ENCODE measurements at places on chromosomes 4 and X.

- no peak for DNase-seq
These were observed at the start of gene SUPT20HL2 for GRCh38 chrX:24314019-24314635. Gene SUPT20HL2 (minus strand): TSS chrX:24314069. CDS start chrX:24313315, 754 bp downstream.

- DNase-seq = peak; percentile 39
These were observed 51.2 kb downstream of the TBL1X start for GRCh38 chrX:9515973-9516538.

DNA sequence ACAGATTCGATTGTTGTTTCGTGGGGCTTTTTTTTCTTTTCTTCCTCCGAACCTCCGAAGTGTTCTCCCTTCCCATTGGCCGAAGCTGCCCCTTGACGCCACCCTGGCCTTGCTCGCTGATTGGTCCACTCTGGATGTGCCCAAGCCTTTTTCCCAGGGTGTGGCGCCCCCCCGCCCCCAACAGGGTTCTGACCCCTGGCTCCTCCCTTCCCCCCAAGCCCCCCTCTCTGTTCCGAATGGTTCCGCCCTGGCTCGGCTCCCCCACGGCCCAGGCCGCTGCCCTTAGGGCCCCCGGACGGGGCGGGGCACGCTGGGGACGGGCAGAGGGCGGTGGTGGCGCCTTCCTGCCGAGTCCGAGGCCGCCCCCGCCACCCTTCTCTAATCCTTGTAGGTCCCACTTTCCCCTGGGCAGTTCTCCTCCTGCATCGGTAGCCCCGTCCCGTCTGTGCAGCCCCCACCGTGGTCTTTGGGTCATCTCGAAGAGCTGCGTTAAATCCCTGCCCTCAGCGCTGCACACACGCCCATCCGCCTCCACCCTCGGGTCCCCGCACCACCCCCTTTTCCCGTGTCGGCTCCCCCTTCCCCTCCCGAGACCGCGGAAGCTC lies 25.5 kb downstream of the UTP14A start:
- DNase-seq = peak; percentile 89

DNA sequence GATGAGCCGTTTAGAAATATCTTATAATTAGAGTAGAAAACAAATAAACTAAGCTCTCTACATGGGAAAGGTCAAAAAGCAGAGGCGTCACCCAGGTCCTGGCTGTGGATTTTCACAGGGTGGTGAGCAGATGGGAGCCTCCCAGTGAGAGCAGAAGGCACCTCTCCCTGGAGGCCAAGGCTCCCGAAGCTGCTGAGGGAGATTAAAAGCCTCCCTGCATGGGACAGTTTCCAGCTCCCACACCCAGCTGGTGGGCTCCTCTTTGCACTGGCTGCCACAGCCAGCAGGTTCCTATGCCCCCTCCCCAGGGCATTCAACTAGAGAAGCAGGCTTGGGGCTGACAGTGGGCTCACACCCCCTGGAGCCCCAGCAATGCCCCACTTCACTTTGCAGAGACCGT lies 55.2 kb upstream of the TBC1D9 start:
- DNase-seq = no peak

- no peak for DNase-seq
These were observed 107.0 kb upstream of the TLR2 start for GRCh38 chr4:153577053-153577452.

DNA sequence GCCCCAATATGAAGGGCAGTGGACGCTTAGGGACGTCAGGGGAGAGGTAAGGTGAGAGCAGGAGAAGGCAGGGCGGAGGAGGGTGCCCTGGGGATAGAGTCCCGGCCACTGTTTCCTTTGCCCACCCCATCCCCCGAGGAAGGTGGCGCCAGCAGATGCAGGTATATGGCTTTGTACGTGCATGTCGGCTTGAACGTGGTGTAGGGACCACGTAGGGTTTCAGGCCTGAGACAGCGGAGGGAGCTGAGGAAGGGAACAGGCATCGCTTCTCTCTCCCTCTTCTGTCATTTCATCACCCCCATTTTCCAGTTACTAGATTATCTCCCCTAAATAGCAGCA lies 97.9 kb downstream of the PHKA2 start:
- DNase-seq = no peak

GRCh38 chr4:127400731-127401346 lies 231.9 kb upstream of the INTU start:
- peak; percentile 51 for DNase-seq

- no peak for DNase-seq
These were observed 1419.8 kb downstream of the ADGRL3 start for GRCh38 chr4:62619971-62620370.

DNA sequence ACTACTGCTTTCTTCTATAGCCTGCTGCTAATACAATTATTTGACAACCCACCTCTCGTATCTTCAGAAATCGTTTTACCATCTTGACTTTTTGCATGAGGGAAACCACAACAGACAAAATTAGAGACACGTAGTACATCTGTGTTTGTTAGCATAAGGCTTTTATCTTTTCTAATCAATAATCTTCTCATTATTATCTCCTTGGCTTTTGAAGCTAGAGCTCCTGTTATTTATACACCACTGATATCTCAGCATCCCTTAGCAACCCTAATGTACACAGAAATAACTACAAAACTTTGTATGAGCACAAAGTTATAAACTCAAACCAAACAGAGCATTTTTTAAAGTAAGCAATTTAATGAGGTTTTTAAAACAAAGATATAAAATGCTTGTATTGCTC lies 39.7 kb downstream of the CORIN start:
- DNase-seq = no peak

GRCh38 chr4:180363815-180364214 lies 1879.4 kb upstream of the TENM3 start:
- no peak for DNase-seq

GRCh38 chrX:71107762-71108360 lies 1.3 kb upstream of the CXorf65 start:
- peak; percentile 79 for DNase-seq

- DNase-seq = no peak
These were observed 56.4 kb upstream of the SPOCK3 start for GRCh38 chr4:167290678-167291077.

DNA sequence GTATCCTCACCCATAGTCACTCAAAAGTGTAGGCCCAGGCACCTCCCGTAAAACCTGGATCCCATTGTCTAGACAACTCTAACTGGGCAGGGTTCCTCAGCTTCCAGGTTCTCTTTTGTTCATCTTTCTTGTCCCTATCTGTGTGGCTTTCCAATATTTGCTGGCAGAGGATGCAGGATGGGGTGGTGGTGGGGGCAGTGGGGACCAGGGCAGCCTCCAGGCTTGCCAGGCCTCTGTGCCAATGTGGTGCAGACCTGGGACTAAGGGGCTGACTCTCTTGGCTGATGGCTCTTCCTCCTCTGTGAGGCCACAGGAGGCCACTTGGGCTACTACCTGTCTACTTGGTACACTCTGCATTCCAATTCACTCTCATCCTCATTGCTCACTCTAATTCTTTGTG lies 76.4 kb downstream of the NBDY start:
- no peak for DNase-seq

- no peak for DNase-seq
These were observed 6.1 kb downstream of the LIAS start for GRCh38 chr4:39464886-39465501.

DNA sequence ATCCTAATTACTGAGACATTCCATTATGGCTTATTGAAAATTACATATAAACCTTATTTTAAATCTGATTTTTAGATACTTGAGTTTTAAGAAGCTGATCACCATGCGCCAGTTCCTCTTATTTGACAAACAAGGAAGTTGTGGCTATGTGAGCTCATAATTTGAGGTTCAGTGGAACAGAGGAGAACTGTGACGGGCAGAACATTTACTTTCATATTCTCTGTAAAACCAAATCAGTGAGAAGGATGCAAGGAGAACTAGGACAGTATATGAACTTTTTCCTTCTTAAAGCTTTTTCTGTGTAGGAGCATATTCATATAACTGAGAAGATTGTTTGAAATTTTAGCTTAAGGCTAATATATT lies 25.3 kb downstream of the STIM2 start:
- DNase-seq = peak; percentile 65

- no peak for DNase-seq
These were observed 32.3 kb upstream of the BBS12 start for GRCh38 chr4:122700178-122700725.

DNA sequence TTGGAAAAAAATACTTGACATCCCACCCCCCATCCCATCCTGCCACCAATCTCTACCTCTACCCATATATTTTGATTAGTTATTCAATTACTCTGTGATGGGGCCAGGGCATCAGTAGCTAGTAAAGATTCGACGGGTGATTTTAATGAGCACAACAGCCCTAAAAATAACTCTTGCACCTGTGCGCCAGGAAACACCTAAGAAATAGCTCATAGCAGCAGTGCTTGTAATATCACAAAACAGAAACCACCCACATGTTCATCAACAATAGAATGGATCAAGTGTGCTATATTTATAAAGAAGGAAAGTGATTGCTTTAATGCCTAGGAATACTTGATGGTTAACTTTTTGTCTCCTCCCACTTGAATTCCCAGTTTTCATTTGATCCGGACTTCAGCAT lies 225.6 kb upstream of the LCORL start:
- no peak for DNase-seq

DNA sequence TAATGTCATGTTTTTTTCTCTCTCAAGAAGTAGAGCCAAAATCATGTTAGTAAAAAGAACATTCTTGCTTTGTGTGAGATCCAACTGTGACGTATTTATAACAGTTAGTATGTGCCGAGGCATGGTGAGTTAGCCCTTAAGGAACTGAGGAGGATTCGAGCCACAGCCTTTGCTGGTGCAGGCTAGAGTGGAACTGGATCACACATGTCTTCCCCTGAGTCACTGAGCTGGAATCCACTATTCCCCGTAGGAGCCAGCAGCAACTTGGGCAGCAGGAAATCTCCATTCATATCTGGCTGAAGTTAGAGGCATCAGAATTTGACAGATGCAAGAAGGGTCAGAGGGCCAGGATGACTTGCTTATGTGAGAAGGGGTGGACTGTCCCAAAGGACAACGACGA lies 144.6 kb upstream of the KIT start:
- no peak for DNase-seq

GRCh38 chr4:67333664-67334063 lies 211.6 kb downstream of the CENPC start:
- no peak for DNase-seq
